Bone marrow (tissue), 2 donors: ENCODE measurements at places on chromosomes 5 and 9.

GRCh38 chr9:131031005-131031641 is 22.1 kb downstream of the LAMC3 start:
- DNase-seq: no peak

- DNase-seq: no peak
Measured at GRCh38 chr9:88927510-88927909, 63.8 kb upstream of the S1PR3 start.

DNA sequence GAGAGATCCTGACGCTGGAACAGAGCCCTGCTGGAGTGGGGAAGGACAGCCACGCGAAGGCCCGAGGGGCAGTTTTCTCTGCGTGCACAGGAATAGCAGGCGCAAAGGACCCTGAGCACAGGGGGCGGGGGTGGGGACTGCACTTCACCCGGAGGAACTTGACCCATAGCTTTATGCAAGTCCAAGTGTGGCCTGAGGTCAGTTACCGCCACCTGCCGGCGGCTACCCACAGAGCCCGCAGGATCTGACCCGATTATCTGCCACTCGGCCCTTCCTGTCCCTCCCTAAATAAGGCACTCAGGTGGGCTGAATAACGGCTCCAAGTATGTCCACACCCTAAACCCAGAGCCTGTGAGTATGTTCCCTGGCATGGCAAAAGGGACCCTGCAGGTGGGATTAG is 65.4 kb upstream of the FCN1 start:
- peak; percentile 17 for DNase-seq

DNA sequence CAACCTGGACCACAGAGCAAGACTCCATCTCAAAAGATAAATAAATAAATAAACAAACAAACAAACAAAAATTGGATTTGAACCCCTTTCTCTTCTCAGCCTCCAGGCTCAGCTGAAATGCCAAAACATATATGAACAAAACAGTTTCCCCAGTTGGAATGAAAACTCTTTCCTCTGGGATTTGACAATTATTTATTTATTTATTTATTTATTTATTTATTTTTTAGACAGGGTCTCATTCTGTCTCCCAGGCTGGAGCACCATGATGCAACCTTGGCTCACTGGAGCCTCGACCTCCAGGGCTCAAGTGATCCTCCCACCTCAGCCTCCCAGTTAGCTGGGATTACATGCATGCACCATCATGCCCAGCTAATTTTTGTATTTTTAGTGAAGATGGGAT is 6.0 kb upstream of the STXBP1 start:
- DNase-seq: no peak

DNA sequence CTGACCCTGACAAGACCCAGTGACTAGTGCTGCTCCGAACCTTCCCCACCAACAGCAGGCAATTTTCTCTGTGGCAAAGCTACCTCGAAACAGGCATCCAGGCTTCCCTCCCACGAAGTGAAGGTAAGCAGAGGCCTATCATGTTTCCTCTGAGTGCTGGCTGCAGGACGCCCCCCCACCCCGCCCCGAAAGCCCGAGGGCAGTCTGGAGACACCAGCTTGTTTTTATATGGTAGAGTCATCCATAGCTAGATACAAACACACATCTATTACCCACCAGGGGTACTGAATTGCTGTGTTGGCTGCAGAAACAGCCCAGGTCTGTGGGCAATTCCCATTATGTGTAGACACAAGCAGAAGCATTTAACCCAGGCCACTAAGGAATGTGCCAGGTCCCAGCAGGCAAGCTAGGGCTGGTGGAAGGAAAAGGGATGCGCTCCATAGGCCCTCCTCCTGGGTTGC is 40.4 kb downstream of the LIX1 start:
- no peak for DNase-seq

GRCh38 chr5:143618141-143618540 is 193.8 kb upstream of the HMHB1 start:
- DNase-seq: no peak

- DNase-seq: no peak
Measured at GRCh38 chr5:106956886-106957285, 713.9 kb downstream of the EFNA5 start.

DNA sequence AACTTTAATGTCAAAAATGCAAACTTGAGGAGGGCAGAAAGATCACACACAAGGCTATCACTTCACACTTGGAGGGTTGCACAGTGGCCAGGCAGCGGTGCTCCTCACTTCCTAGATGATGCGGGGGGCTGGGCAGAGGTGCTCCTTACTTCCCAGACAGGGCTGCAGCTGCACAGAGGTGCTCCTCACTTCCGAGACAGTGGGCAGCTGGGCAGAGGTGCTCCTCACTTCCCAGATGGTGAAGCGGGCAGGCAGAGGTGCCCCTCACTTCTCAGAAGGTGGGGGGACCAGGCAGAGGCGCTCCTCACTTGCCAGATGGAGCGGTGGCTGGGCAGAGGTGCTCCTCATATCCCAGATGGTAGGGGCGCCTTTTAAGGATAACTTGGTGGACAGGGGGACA is 423.2 kb upstream of the RORB start:
- no peak for DNase-seq

DNA sequence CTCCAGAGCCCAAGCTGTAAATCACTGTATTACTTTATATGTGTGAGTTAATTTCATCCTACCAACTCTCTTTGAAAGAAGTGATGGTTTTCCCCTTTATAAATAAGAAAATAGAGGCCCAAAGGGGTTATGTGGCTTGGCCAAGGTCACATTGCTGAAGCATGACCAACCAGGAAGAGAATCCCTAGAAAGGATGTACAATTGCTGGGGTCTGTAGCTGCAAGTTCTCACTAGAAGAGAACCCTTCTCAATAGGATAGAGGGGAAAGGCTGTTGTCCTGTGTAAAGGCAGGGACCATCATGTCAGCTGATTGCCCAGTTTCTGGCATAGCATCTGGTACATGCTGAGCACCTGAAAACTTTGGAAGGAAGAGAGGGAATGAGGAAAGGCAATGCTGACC is 39.0 kb upstream of the FAT2 start:
- DNase-seq: no peak

GRCh38 chr9:37992924-37993349 is 76.1 kb downstream of the SHB start:
- DNase-seq: peak; percentile 83

DNA sequence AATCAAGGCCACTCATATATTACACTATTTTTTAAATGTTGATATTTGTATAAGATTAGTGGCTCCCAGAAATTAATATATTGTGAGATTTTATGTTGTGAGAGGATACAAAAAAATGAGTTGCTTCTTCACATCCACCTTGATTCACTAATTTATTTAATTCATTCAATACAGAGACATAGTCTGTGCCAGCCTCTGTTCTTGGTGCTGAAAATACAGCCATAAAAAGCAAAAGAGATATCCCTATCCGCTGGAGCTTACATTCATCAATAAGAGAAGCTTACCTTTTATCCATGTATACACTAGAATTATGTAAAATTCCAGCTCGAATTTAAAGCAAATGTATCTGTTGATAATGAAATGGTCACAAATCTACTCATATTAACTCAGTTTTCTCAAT is 92.2 kb upstream of the GABRG2 start:
- DNase-seq: no peak

- DNase-seq: no peak
Measured at GRCh38 chr5:151141535-151141934, 16.0 kb downstream of the ANXA6 start.

- DNase-seq: peak; percentile 47
Measured at GRCh38 chr9:126516936-126517832, 96.5 kb upstream of the LMX1B start.

DNA sequence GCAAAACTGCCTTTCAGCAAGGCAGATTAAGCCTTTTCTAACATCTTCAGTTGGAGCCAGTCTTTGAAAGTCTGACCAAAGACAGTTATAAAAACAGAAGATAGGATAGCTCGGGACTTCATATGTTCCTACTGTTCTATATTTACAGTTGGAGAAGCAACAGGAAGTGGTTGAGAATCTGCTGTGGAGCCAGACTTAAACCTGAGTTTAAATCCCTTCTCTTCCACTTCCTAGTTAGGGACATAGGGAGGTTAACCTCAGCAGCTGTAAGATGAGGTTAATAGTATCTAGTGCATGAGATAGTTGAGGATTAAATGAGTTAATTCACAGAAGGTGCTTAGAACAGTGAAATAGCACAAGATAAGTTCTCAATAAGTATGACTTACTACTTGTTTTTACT is 84.5 kb upstream of the FREM1 start:
- no peak for DNase-seq

DNA sequence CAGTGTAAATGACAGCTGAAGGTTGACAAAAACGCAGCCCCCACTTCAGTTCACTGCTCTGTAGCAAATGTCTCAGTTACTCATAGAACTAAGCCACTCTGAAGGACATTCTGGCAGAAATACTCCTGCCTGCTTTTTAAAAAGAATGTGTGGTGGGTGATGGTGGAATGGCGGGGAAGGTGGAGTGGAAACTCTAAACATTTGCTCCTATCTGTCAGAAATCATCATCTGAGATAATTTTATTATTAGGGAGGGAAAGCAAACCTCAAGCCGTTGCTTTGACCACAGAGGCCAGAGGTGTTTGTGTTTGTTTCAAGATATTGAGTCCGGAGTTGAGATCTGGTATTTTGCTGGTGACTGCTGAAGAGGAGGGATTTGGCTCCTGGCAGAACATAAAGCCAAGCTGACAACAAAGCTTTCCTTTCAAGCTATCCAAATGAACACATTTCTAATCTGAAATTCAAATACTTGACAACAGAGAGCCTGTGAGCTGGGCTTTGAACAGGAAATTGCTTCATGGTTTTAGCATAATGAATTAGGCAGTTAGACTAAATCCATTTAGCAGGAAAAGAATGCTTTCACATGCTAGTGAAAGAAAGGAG is 362.7 kb downstream of the CSNK1G3 start:
- DNase-seq: no peak

DNA sequence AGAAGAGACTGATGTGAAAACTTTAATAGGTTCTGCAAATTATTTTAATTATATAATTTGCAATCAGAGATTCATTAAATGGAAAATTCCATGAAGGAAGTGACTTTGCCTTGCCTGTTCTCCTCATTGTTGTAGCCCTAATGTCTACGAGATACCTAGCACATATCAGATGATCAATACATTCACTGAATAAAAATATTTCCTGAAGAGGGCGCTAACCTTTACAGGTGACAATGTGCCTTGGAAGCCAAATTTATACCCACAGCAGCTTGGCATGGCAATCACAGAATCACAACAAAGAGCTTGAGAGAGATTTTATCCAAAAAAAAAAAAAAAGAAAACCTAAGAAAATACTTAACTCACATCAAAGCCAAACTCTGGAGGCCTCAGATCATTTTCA is 17.4 kb downstream of the HAUS6 start:
- no peak for DNase-seq

- DNase-seq: no peak
Measured at GRCh38 chr9:37574241-37574721, 1.9 kb downstream of the FBXO10 start.
